Small intestine (tissue), 16 donors: ENCODE measurements at places on chromosomes 1 and 21. TPM values are rescaled to one million over a fixed set of nuclear protein-coding genes. Genes with fewer than 3 reads are reported as not detected.

The ZBED6 gene
- 2.2 TPM for polyA plus RNA-seq

- no peaks in the 10 kb centered on the region for H3K36me3 ChIP-seq
- no peak overlapping the region for H3K4me3 ChIP-seq
- H3K4me1 ChIP-seq, result no peaks in the 10 kb centered on the region
These were observed 140.9 kb upstream of the HMCN1 start for GRCh38 chr1:185593271-185593670.

DNA sequence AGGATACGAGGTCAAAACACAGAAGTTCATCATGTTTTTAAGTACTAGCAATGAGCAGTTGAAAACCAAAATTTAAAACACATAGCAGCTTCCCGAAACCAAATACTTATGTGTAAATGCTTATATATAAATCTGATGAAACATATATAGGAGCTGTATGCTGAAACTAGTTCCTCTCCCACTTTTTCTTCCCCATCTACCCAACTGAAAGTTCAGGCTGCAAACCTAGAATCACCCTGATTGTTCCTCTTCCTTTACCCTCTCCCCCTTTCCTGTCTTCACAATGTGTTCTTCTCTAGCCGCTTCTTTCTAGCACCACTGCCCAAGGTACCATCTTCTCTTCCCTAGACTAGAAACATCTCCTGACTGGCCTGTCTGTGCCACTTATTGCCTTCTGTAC is 90.6 kb downstream of the ST3GAL3 start:
- no peak overlapping the region for H3K4me3 ChIP-seq
- no peaks in the 10 kb centered on the region for H3K4me1 ChIP-seq
- H3K36me3 ChIP-seq, result no peaks in the 10 kb centered on the region
- DNase-seq, result no peak
- H3K27ac ChIP-seq, result no peak overlapping the region
- no peaks in the 10 kb centered on the region for H3K27me3 ChIP-seq

- no peaks in the 10 kb centered on the region for H3K36me3 ChIP-seq
- peak; percentile 31 for DNase-seq
- H3K27me3 ChIP-seq, result no peaks in the 10 kb centered on the region
- no peak overlapping the region for H3K4me3 ChIP-seq
These were observed 51.7 kb downstream of the SLC16A1 start for GRCh38 chr1:112904071-112904830.

- no peaks in the 10 kb centered on the region for H3K36me3 ChIP-seq
- no peak overlapping the region for H3K27ac ChIP-seq
- H3K27me3 ChIP-seq, result no peaks in the 10 kb centered on the region
- no peak for DNase-seq
- H3K4me3 ChIP-seq, result no peak overlapping the region
These were observed 187.2 kb downstream of the FGGY start for GRCh38 chr1:59484096-59484495.

DNA sequence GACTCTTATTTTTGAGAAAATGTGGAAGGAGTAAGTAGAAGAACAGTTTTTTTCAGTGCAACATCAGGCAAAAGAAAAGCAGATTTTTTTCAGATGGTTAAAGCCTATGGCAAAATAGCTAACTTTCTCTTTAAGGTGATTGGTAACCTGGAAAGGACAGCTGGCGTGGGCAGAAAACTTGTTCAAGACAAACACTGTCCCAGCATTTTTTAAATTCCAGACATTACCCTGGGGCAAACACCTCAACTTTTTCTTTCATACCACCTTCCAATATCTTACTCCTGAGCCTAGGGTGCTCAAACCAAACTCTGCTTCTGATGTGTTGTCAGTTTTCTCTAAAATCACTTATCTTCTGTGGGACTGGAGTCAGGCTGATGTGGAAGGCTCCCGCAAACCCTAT is 2.7 kb upstream of the LEPR start:
- no peak overlapping the region for H3K27ac ChIP-seq
- peaks cover 11% of the 10 kb centered on the region for H3K4me1 ChIP-seq
- no peaks in the 10 kb centered on the region for H3K27me3 ChIP-seq

DNA sequence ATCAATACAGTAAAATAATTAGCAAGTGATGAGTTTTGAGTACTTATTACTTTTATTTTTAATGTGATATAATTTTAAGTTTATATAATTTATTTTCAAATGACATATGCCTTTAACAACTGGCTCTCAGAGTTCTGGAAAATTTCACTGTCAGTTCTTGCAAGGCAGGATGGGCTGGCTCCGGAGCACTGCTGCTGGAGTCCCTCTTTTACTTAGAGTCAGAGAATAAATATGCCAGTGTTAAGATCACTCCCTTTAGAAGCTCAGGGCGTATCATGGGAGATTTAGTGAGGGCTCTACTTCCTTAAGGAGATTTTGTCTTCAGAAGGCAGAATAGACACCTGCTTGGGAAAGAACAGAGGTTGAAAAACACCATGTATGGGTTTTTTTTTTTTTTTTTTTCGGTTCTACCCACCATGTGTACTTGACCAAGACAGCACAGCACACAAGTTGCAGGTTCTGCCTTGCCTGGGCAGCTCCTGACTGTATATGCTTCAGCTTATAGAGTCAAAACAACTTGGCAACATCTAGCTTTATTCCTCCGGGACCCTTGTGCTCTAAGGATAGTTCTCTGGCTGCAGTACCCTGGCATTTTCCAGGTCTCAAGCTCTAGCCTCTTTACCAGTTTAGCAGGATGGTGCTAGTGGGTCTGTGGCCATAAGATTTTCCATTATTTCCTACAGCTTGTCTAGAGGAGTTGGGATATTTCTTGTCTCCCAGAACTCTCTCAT is 29.7 kb upstream of the FMOD start:
- H3K4me1 ChIP-seq, result peaks cover 9% of the 10 kb centered on the region
- no peak for DNase-seq
- H3K36me3 ChIP-seq, result no peaks in the 10 kb centered on the region
- no peak overlapping the region for H3K4me3 ChIP-seq
- H3K27ac ChIP-seq, result no peak overlapping the region
- no peaks in the 10 kb centered on the region for H3K27me3 ChIP-seq

GRCh38 chr1:14759843-14760242 is 161.4 kb downstream of the KAZN start:
- H3K27me3 ChIP-seq, result no peaks in the 10 kb centered on the region
- H3K27ac ChIP-seq, result no peak overlapping the region
- DNase-seq, result no peak
- H3K36me3 ChIP-seq, result no peaks in the 10 kb centered on the region
- no peaks in the 10 kb centered on the region for H3K4me1 ChIP-seq

DNA sequence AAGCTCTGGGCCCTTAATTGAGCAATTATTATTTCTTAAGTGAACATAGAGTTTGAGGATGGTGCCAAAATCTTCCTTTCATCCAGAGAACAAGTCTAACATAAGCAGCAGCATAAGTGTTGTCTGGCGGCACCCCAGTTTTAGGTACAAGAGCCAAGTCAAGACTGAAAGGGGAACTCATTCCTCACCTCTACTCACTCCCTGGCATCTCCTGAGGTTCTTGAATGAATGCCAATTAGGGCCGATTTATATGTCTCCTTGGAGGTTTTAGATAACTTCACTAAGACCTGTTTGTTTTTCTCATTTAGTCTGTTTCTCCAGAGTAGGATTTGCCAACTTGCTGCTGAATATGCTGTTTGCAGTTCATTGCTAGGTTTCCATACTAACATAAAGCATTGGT is 42.6 kb upstream of the ADGRL2 start:
- no peaks in the 10 kb centered on the region for H3K4me1 ChIP-seq
- no peak for DNase-seq
- H3K4me3 ChIP-seq, result no peak overlapping the region
- no peaks in the 10 kb centered on the region for H3K27me3 ChIP-seq
- H3K27ac ChIP-seq, result no peak overlapping the region

GRCh38 chr1:116474921-116475849 is 95.6 kb downstream of the CD58 start:
- no peak overlapping the region for H3K4me3 ChIP-seq
- peak; percentile 99 for DNase-seq
- peaks cover 5% of the 10 kb centered on the region for H3K4me1 ChIP-seq

GRCh38 chr1:17097787-17098186 is 21.5 kb downstream of the PADI2 start:
- H3K4me1 ChIP-seq, result no peaks in the 10 kb centered on the region
- H3K36me3 ChIP-seq, result no peaks in the 10 kb centered on the region
- no peak overlapping the region for H3K27ac ChIP-seq
- no peak overlapping the region for H3K4me3 ChIP-seq
- peak; percentile 33 for DNase-seq
- no peaks in the 10 kb centered on the region for H3K27me3 ChIP-seq

DNA sequence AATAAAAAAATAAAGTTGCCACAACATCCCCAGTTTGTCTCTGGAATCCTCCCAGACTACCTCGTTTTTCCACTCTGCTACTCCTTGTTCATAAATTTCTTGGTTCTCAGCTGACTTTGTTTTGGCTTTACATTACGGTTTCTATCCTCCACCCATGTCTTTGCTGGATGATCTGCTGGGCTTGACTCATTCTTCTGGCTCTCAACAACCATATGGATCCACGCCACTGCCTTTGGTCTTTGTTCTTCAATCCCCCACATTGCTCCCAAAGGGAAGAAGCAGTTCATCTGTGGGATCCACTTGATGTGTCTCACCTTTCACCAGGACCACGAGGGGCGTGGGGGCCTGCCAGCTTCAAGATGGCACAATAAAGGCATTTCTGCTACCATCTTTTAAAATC is 67.1 kb upstream of the NBL1 start:
- no peak for DNase-seq
- H3K27ac ChIP-seq, result no peak overlapping the region
- no peaks in the 10 kb centered on the region for H3K36me3 ChIP-seq
- H3K4me3 ChIP-seq, result no peak overlapping the region
